Breast epithelium (tissue), 4 donors: ENCODE measurements at places on chromosomes 13 and 19.

GRCh38 chr13:29522044-29522685 is 73.3 kb downstream of the SLC7A1 start:
- H3K27me3 ChIP-seq, result no peaks in the 10 kb centered on the region
- H3K4me3 ChIP-seq, result no peak overlapping the region
- no peaks in the 10 kb centered on the region for H3K36me3 ChIP-seq

- no peak for DNase-seq
- H3K4me1 ChIP-seq, result peaks cover 7% of the 10 kb centered on the region
- no peaks in the 10 kb centered on the region for H3K36me3 ChIP-seq
- H3K27ac ChIP-seq, result no peak overlapping the region
- no peak overlapping the region for H3K4me3 ChIP-seq
Measured at GRCh38 chr19:13727798-13728197, 36.5 kb upstream of the MRI1 start.

- H3K27ac ChIP-seq, result peak overlapping the region; percentile 59
- no peaks in the 10 kb centered on the region for H3K27me3 ChIP-seq
- H3K4me3 ChIP-seq, result no peak overlapping the region
- no peaks in the 10 kb centered on the region for H3K4me1 ChIP-seq
- no peak for DNase-seq
Measured at GRCh38 chr19:37998801-37999308, 91.8 kb downstream of the SIPA1L3 start.

- H3K4me1 ChIP-seq, result no peaks in the 10 kb centered on the region
- no peak for DNase-seq
Measured at GRCh38 chr19:10872546-10873107, 1.3 kb downstream of the CARM1 start.

- DNase-seq, result no peak
- H3K27me3 ChIP-seq, result no peaks in the 10 kb centered on the region
- H3K4me3 ChIP-seq, result no peak overlapping the region
- no peaks in the 10 kb centered on the region for H3K4me1 ChIP-seq
- H3K36me3 ChIP-seq, result no peaks in the 10 kb centered on the region
Measured at GRCh38 chr13:97015661-97016350, 21.5 kb upstream of the OXGR1 start.
